ENCODE measurements at places on chromosomes 3 and 15.
A peak's percentile ranks its signal among the peaks of the same experiment; 100 is the strongest.

GRCh38 chr3:177852001-177852807 lies 654.9 kb upstream of the TBL1XR1 start:
- DNase-seq: no peak

DNA sequence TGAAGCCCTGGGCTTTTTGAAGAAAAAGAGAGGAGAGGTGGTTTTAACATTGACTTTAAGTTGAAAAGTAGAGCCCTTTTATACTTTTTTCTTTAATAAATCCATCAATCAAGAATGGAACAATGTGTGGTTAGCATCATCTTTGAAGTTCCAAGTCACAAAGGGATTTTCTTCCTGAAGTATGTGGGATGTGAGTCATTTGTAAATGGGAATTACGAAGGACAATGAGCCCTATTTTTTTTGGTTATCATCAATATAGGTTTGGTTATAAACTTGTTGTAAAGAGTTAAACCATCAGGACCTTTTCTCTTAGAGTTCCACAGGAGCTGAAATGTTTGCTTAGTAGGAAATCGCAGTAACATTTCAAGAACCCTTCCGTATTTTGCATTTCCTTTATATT lies 38.3 kb downstream of the PIK3CA start:
- DNase-seq: no peak

DNA sequence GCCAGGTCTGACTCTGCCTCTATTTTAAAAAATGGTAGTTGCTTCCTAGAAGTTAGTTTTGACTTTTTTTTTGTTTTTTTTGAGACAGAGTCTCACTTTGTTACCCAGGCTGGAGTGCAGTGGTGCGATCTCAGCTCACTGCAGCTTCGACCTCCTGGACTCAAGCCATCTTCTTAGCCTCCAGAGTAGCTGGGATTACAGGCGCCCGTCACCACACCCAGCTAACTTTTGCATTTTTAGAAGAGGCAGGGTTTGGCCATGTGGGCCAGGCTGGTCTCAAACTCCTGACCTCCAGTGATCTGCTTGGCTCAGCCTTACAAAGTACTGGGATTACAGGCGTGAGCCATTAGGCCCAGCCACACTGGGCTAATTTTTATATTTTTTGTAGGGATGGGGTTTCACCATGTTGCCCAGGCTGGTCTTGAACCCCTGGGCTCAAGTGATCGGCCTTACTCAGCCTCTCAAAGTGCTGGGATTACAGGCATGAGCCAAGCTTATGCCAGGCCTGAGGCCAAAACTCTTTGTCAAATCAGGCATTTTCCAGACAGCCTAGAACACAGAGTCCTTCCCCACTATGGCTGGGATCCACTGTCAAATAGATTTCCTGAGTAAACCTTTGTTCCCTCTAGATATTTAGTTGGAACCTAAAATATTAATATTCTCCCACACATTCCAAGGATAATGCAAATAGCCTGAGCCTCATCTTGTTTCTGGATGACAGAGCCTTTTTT lies 13.7 kb downstream of the C3orf62 start:
- no peak for DNase-seq

DNA sequence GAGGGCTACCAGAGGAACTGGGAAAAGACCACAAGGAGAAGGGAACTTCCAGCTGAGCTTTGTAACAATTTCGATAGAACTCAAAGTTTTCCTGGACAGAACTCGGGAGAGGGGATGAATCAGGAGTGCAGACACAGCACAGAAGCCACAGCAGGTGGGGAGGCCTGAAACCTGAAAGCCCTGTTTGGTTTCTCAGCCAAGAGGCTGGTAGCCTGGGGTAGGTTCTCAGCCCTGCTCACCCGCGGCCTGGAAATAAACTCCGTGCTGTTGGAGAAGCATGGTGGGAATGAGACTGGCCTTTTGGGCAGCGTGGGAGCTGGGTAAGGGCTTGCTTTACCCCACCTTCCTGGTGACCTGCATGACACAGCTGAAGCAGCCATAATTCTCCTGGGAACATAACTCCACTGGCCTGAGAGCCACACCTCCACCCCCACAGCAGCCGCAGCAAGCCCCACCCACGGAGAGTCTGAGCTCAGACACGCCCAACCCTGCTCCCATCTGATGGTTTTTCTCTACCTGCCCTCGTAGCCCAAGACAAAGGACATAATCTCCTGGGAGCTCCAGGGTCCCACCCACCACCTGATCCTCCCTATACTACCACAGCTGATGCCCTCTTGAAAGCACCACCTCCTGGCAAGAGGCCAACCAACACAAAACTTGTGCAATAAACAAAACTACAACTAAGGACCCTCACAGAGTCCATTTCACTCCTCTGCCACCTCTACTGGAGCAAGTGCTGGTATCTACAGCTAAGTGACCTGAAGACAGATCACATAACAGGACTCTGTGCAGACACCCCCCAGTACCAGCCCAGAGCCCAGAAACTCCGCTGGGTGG lies 52.5 kb upstream of the CHRM5 start:
- DNase-seq: no peak

GRCh38 chr3:187978433-187979011 lies 175.4 kb upstream of the LPP start:
- DNase-seq: no peak

GRCh38 chr3:10354361-10355015 lies 33.6 kb upstream of the SEC13 start:
- DNase-seq: no peak

DNA sequence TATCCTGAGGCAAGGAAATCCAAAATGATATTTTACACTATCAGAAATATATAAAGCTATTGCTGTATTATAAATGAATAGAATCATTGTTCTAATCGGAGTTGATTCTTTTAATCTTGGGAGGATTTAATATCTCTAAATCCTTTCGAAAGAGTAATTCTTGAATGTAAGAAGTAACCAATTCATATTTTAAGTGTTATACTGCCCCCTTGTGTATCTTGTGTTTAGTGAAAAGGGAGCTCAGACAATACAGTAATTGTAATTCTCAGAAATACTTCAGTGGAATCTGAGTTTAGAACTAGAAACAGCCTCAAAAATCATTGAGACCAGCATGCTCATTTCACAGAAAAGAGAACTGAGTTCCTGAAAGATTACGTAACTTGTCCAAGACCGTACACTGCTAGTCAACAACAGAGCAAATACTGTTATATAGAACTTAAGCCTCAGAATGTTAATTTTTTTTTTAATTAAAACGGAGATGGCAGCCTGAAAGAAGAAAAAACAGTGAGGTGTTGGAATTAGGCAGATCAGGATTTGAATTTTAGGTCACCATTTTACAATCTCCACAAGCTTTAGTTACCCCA lies 42.9 kb downstream of the PLCH1 start:
- peak; percentile 11 for DNase-seq

DNA sequence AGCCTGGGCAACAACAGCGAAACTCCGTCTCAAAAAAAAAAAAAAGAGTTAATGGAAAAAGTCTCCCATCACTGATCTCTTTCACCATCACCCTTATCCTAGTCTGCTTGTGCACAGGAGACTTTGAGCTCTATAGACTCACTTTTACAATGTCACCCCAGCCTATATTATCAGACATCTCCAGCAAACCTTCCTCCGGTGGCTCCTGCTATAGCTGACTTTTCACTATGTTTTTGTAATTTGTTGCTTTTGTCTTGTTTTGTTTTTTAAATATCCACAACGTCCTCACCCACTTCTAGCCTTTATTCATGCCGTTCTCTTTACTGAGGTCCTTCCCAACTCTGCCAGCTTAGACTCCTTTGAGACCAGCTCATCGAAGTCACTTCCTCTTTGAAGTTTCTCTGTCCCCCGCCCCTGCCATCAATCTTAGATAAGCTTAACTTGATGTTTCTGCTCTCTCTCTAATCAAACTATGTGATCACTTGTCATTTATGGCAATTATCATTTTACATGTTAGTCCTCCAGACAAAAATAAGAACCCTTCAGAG lies 82.7 kb upstream of the CHD2 start:
- no peak for DNase-seq

DNA sequence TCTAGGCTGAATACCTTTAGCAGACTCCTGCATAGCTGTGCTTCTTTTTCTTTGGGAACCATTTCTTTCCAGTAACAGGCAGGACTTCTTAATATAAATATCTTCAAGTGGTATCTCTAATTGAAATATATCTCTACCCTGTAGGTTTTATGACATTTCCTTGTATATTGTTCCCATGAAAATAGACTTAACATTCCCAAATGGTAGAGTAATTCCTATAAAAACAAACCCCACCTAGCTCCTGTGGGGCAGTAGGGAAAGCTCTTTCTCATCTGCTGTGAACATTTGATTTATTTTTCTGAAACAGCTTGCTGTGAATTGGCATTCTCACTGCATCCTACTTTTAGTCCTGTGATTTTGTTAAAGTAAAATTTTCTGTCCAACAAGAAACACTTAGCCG lies 20.8 kb downstream of the SELENOT start:
- no peak for DNase-seq

GRCh38 chr15:53160092-53160704 lies 370.1 kb upstream of the ONECUT1 start:
- no peak for DNase-seq

- DNase-seq: no peak
Measured at GRCh38 chr3:109921509-109921908, 584.2 kb upstream of the DPPA4 start.

GRCh38 chr3:161545824-161546223 lies 49.2 kb downstream of the OTOL1 start:
- DNase-seq: no peak

DNA sequence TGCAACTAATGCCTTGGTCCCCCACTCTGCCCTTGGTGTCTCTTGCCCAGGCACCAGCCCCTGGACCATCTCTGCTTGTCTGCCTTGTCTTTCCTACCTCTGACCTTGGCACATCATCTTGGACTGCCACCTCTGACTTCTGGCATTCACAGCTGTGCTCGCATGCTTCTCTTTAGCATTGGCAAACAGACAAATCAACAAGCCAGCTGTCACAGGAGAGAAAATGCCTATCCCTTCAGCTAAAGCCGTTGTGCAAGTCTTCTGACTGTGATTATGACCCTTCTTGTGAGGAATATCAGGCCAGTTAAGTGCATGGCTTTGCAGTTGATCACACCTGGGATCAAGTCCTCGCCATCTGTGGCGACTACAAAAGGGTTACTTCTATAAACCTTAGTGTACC lies 84.6 kb downstream of the PRICKLE2 start:
- no peak for DNase-seq

DNA sequence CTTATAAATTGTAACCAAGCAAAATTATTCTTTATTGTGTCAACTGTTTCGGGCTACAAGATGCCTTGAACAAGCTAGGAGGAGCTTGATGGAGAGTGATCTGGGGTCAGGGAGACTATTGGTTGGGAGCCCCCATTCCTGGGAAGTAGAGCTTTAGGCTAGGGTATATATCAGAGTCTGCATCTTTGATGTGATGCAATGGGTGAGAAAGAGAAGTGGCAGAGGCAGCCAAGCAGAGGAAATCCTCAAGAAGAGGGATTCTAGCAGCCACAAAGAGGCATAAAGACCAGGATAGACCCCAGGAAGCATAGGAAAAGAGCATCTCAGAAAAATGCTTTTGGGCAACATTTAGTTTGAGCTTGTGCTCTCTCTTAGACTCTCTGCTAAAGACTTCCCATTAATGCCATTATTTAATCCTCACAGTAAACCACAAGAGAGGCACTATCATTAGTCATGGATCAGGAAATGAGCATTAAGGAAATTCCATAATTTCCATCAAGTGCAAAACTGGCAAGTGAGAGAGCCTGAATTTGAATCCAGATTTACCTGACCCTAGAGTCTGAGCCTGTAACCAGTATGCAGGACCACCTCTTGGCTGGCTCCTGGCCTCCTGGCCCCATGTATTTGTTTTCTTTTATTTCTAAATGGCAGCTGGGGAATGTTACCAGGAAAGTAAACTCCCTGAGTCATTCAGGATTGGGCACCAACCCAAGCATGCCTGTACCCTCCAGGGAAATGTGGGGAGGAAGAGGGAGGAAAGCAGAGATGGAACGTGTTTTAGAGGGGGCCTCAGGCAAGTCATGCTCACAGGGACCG lies 118.7 kb downstream of the RPL22L1 start:
- no peak for DNase-seq

GRCh38 chr15:51908316-51908715 lies 63.3 kb downstream of the LEO1 start:
- DNase-seq: no peak

DNA sequence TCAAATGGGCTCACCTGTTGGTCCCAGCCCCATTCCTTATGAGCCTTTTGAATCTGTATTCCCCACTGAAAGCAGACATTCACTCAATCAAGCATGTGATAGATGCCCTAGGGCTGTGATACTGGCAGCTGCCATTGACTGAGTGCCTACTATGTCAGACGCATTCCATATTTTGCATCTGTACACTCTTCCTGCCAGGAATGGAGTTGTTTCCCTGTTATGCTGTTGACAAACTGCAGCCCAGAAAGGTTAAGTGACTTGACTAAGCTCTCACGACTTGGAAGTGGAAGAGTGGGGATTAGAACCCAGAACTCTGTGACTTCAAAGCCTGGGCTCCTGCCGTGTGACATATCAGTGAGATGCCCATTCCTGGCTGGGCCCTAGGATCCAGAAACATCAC lies 211.4 kb downstream of the RPLP1 start:
- DNase-seq: no peak

GRCh38 chr3:116302087-116302747 lies 143.1 kb downstream of the LSAMP start:
- DNase-seq: no peak

DNA sequence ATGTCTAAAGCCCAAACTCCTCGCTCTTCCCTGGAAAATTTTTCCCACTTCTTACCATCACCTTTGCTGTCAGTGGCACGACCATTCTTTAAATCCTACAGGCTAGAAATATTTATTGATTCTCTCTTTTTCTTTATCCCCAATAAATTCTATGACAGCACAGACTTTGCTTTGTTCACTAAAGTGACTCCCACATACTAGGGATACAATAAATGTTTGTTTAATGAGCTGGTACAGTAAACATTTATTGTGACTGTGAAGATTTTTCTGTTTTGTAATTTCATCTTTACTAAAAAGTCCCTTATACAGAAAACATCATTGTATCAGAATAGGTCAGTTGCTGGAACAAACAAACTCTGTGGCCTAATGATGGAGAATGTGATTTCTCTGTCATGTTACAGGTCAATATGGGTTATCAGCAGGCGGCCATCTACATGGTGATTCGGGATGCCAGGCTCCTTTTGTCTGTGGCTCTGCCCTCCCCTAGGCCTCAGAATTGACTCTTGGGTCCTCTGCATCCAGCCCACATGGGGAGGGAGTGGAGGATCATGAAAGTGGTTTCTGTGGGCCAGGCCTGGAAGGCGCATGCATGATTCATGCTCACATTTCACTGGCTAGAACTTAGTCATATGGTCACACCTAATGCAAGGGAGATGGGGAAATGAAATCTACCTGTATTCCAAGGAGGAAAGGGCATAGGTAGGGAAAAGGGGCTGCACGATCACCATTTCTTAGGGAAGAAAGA lies 22.7 kb upstream of the KNG1 start:
- DNase-seq: no peak

GRCh38 chr15:66849393-66849745 lies 147.3 kb downstream of the SMAD6 start:
- no peak for DNase-seq

DNA sequence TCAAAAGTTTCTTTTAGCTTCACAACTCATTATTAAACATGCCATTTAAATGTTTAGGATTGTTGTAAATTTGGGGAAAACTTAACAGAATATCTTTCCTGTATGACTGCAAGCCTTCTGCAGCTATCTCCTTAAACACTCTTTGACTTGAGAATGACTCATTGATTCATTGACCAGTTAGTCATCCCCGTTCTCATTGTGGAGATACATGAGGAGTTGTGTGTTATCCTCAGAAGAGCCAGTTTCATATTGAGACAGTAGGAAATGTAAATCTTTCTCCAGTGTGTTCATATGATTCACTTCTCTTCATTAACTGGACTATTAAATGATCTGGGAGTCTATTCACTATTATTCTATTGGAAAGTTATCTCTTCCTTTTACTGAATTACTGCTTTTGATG lies 83.0 kb downstream of the CRYGS start:
- no peak for DNase-seq
